ENCODE measurements at places on chromosomes 12 and 14. TPM values are rescaled to one million over a fixed set of nuclear protein-coding genes. Genes with fewer than 3 reads are reported as not detected.
A peak's percentile ranks its signal among the peaks of the same experiment; 100 is the strongest.

- DNase-seq, result peak; percentile 48
Measured at GRCh38 chr12:14961466-14962152, at the start of gene ARHGDIB. Gene ARHGDIB (minus strand): TSS chr12:14961601. CDS start chr12:14950712, 10,889 bp downstream.

- DNase-seq, result no peak
Measured at GRCh38 chr12:117140397-117141096, 41.3 kb upstream of the TESC start.

TTC9 gene
- total RNA-seq, result 1.7 TPM

DNA sequence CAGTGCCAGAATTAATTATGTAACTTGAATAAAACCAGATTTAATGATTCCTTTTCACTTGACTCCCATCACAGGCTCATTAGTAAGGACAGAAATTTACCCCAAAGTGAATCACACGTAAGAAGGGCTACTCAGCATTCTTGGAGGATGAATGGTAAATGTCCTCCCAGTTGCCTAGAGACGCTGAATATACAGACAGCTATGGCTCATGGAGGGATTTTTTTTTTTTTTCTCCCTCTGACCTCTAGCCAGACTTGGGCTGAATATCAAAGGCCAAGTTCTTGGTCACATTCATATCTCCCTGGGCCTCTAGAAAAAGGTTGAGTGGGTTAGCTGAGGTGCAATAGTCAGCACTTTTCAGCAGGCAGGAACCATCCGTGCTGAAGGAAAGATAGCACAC, 77.5 kb downstream of the PHLDA1 start:
- DNase-seq, result no peak

DNA sequence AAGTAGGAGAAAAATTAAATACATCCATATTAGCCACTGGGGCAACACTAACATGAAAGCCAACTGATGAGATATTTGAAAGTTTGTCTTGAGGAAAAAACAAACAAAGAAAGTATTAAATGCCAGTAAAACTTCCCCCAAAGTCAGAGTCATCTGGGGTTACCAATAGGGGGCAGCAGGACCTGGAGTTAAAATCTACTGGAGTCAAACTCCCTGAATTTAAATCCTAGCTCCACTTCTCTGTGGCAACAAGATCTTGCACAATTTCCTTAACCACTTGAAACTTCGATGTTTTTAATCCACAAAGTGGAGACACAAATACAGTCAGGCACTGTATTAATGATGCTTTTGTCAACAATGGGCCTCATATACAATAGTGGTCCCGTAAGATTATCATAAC, 14.4 kb downstream of the PLEKHG7 start:
- no peak for DNase-seq

FKBP11 gene
- 17.7 TPM for total RNA-seq

TTC8 gene
- 35.8 TPM for total RNA-seq

DNA sequence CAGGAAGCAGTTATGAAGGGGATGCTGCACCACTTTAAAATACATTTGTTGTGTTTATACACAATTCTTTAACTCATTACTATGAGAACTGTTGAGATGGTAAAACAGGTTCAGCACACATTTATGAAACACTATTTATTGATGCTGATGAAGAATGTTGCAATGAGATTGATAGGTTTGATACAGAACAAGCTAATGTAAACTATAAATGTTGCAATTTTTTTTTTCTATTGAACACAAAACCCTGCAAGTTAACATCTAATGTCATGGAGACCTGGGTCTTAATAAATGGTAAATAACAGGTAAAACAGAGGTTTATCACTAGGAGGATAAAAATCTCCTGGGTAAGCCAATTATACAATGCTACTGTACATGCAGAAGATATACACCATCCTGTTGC, 857.6 kb downstream of the FSCB start:
- DNase-seq, result no peak

COPZ1 gene
- total RNA-seq, result 113 TPM

DNA sequence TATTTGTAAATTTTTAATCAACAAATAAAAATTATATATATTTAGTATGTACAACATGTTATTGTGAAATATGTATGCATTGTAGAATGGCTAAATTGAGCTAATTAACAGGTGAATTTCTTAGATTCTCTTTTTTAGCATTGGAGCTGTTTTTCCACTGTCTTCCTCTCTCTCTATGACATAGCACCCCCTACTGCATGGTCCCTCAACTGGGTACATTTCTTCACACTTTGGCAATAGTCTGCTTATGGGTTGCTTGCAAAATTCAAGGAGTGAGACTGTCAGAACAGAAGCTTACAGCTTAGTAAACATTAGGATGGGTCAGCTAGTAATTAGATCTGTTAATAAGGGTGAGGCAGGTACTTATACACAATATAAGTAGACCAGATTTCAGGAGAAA, 658.5 kb upstream of the MGAT4C start:
- no peak for DNase-seq

- DNase-seq, result no peak
Measured at GRCh38 chr14:56862836-56863235, 52.6 kb upstream of the OTX2 start.

PZP gene
- 1.7 TPM for total RNA-seq

DNA sequence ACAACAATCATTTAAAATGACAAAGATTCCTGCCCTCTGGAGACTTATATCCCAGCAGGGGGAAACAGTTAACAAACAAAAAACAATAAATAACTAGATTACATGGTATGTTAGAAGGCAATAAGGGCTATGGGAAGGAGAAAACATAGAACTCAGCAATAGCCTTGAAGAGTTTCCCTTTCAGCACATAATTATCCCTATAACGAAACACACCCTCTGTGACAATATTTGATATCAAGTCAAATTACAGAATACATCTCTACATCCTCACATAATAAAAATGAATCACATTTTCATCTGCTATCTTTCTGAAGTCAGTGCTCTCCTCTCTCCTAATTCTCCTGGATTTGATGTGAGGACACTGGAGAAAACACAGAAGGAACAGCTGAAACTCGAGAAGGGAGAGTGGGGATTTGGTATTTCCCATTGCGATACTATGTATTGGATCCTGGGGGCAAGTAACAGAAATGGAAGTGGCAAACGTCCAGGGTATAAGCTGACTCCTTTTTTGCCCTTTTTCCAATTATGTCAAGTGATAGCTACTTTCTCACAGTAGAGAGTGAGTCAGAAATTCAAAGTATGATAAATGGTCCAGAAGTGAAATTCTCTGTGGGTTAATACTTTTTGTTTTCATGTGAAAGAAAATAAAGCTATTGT, 9.7 kb upstream of the PTGER2 start:
- DNase-seq, result no peak

TDRD9 gene
- total RNA-seq, result 0.95 TPM

Data from urinary bladder (tissue), 4 donors.